EL (cell line): ENCODE measurements at places on chromosomes 4 and X.

GRCh38 chr4:148255344-148255720, 186.9 kb downstream of the NR3C2 start:
- DNase-seq = no peak

GRCh38 chr4:146520896-146521540, 722 bp downstream of the SLC10A7 start:
- peak; percentile 61 for DNase-seq

DNA sequence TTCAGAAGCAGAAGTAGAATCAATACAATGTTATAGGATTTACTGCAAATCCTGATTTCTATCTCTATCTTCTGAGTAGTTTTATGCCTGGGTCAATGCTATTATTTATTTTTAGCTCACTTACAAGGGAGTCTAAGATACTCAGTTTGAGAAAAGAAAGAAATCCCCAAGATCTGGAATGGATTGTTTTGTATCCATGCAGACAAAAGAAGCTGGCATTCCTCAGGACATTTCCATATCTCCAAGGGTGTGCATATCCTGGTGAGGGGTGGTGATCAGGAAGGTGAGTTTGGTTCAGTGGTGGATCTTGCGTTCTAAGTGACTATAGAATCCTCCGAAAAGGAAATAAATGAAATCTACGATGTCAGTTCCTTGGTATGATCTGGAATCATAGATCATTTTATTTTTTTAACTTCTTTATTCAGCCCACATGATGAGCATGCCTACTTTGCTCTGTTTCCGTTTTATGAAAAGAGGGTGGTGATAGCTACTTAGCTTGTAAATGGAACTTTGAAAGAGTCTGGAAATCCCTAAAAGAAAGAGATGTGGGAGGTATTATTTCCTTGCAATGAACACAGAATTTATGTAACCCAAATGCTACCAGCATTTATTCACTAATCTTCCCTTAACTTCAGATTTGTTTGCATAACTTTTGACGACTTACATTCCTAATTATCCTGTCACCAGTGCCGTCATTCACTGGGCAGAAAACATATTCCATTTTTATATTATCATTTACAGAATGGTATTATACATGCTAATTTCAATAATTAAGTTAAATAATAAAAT, 81.1 kb upstream of the RAPGEF2 start:
- DNase-seq = no peak

GRCh38 chr4:187016101-187016500, 292.4 kb upstream of the FAT1 start:
- DNase-seq = peak; percentile 22

DNA sequence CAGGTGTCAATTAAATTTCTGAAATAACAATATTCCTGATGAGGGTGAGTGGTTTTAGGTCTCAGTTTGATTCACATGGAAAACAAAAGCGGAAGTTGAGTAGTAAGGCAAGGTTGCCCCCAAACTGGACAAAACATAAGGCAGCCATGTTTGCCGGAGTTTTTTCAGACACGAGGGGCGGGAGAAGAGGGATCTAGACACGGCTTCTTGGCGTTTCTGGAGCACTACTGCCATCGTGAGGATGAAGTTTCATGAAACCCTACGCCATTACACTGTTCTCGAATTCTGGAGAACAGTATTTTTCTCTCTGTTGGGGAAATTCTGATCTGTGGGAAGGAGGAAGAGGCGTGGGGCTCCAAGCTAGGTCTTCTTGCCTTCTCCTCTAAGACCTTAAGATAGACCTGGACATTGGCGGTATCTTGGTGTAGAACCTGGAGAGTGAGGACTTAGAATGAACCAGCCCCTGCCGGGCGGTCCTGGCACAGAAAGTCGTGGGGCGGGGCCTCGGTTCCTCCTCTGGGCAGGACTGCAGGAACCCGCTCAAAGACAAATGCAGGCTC, 160.3 kb downstream of the OR13H1 start:
- DNase-seq = peak; percentile 34

DNA sequence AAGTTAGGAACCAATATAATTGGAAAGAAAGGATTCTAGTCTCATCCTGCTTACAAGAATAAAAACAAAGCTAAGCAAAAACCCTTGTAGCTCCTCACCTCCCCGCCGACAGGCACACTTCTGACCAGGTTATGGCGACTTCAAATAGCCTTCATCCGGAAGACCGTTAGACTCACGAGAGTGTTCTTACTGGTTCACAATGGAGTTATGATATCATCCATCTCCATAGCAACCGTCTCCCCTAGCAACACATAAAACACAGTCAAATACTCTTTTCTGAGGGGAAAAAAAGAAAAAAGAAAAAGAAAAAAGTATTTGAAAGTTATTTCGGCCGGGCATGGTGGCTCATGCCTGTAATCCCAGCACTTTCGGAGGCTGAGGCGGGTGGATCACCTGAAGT, at the start of gene IL13RA2:
Gene IL13RA2 (minus strand): TSS at position 162 of the 400 bp plus-strand sequence. CDS start 347 bp downstream, outside the sequence.
- no peak for DNase-seq

GRCh38 chr4:72886602-72887001, 182.9 kb downstream of the COX18 start:
- DNase-seq = no peak

DNA sequence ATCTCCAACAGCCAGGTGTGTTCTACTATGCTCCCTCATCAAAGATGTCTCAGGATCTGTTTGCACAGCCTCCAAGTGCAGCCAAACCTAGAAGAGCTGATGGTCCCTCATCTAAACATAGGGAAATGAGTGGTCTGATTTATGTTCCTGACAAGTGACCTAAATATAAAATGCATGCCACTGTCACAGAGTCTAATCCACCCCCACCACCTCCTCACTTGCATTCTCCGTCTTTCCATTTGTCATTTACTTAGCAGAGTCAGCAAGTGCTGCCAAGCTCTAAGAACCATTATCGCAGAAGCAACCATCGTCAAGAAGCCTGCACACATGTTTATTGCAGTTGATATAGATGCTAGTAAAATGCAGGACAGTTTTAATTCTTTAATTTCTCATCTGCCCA, 33.1 kb upstream of the VCX3A start:
- no peak for DNase-seq

GRCh38 chr4:88439161-88439760, 17.7 kb upstream of the HERC5 start:
- peak; percentile 81 for DNase-seq

DNA sequence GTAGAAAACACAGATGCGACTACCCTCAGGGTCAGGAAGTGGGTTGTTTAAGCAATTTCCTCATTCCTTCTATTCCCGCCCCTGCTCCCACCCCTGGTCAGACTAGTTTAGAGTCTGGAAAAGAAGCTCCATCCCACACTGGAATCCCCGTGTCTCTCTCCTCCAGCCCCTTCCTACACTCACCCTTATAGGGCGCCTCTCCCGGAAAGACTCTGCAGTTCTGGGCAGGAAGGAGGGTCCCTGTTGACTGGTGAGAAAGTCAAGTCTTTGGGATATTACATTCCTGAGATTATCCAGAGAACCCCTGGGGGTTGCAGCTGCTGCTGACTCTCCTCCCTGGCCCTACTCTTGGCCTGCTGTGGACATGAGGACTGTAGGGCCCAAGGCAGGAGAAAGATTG, 11.9 kb downstream of the STARD8 start:
- peak; percentile 51 for DNase-seq

GRCh38 chrX:34810916-34811315, 131.7 kb upstream of the FAM47B start:
- DNase-seq = no peak

DNA sequence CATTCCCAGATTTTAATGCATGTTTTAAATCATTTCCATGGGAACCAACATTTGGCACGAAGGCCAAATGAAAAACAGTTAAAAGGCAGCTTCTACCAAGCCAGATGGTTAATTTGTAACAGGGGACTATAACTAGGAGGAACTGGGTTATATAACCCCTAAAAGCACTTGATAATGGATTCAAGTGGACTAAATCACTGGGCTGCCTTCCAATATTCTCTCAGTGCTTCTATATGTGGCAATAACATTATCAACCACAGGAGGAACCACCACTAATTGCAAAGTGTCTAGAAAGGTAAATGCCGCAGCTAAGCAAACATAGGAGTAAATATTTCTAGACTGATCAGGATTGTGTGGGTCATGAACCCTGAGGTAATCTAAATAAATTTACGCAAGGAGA, 391.5 kb downstream of the UBE2NL start:
- DNase-seq = no peak

GRCh38 chr4:119211867-119212233, 663 bp upstream of the USP53 start:
- DNase-seq = no peak

DNA sequence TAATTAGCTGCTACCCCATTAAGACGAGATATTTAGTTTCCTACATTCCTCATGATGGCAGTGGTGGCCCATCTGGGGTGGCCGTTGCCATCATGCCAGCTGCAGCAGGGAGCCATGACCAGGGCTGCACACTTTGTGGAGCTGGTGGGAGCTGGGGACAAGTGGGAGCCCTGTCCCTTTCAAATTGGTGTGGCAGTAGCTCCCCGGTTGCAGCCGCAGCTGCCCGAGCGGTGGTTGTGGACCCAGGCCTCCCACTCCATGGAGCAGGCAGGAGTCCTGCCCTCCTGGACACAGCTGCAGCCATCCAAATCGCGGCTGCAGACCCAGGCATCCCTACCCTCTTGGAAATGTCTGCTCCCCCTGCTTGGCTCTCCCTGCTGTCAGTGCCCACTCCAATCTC, 9.3 kb upstream of the SYTL5 start:
- no peak for DNase-seq

DNA sequence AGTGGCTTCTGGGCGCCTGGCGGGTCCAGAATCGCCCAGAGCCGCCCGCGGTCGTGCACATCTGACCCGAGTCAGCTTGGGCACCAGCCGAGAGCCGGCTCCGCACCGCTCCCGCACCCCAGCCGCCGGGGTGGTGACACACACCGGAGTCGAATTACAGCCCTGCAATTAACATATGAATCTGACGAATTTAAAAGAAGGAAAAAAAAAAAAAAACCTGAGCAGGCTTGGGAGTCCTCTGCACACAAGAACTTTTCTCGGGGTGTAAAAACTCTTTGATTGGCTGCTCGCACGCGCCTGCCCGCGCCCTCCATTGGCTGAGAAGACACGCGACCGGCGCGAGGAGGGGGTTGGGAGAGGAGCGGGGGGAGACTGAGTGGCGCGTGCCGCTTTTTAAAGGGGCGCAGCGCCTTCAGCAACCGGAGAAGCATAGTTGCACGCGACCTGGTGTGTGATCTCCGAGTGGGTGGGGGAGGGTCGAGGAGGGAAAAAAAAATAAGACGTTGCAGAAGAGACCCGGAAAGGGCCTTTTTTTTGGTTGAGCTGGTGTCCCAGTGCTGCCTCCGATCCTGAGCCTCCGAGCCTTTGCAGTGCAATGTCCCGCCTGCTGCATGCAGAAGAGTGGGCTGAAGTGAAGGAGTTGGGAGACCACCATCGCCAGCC, at the start of gene ATOH1:
Gene ATOH1 (plus strand): TSS at position 422 of the 663 bp plus-strand sequence. CDS start 174 bp downstream, at position 596.
- no peak for DNase-seq

DNA sequence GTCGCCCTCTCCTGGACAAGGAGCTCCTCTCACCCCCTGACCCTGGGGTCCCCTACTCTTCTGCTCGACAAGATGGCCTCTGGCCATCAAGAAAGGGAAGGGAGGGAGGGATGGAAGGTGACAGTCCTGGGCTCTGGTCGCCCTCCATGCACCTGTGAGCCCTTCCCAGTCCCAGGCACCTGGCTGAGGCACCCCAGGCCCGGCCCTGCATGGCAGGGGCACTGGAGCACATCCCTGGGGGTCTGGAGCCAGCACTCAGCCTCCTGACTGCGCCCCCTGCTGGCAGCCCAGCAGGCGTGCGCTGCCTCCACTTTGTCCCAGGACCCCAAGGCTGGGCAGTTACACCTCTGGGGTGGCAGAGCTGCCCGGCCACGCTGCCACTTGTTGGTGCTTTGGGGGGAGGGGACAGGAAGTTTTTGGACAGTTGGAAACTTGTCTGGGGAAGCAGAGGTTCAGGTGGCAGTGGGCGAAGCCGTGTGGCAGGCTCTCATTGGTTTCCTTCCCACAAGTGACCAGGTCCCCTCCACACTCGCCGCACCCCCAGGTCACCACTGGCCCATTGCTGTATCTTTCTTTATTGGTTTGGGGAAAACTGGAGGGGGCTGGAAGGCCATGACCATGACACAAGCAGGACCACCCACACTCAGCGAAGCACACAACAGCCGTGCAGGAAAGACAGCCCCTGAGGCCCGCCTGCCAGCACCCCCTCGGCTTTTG, 4.3 kb downstream of the PNCK start:
- no peak for DNase-seq

DNA sequence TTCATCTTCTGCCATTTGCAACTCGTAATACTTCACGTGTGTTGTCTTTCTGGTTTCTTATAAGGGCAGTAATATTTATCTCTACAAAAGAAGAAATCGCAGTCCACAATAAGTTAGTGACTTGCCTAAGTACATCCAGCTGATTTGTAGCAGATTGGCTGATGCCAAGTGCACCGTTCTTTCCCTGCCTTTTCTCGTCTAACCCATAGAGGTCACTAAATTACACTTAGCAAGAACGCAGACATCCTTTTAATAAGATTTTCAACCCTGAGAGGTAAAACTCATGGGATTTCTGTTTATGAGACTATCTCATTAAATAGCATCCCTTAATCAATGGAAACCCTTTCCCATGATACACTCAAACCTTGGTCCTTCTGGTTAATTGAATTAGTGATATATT, 408.6 kb upstream of the ACTRT1 start:
- DNase-seq = no peak

GRCh38 chr4:11748164-11748872, 319.6 kb upstream of the HS3ST1 start:
- DNase-seq = no peak

- no peak for DNase-seq
Measured at GRCh38 chr4:4871242-4871572, 11.7 kb downstream of the MSX1 start.

DNA sequence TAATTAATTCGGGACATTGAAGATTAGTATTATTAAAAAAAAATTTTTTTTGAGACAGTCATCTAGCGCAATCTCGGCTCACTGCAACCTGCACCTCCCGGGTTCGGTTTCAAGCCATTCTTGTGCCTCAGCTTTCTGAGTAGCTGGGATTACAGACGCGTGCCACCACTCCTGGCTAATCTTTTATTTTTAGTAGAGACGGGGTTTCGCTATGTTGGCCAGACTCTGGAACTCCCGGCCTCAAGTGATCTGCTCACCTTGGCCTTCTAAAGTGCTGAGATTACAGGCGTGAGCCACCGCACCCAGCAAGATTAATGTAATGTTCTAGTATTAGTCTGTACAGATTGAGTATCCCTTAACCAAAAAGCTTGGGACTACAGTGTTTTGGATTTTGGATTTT, 32.7 kb downstream of the REST start:
- no peak for DNase-seq

GRCh38 chrX:126165721-126166461, at the start of gene DCAF12L2:
Gene DCAF12L2, minus strand, starts transcription at chrX:126166289. Its CDS starts 365 bp downstream, at chrX:126165924.
- DNase-seq = no peak

- DNase-seq = peak; percentile 77
Measured at GRCh38 chr4:147599769-147600168, 17.4 kb upstream of the TMEM184C start.

DNA sequence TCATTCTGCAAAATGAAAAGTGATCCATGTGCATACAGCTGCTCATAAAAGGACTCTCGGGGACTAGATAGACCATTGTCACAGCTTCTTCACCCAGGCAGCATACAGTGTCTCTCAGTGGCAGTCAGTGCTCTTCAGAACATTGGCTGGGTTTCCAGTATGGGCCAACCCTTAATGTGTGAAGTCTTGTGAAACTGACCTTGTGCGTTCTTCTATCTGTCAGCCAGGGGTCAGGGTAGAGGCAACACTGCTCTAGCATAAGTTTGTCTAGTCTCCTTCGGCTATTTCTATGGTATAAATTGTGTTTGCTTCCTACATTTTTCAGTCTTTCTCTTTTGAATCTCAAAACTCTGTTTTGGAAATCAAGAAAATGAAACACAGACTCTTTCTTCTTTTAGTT, 37.0 kb upstream of the SMIM31 start:
- no peak for DNase-seq
